ENCODE measurements at places on chromosomes 2 and 18.

GRCh38 chr2:239455436-239456203 is 54.8 kb upstream of the HDAC4 start:
- peak; percentile 27 for DNase-seq

DNA sequence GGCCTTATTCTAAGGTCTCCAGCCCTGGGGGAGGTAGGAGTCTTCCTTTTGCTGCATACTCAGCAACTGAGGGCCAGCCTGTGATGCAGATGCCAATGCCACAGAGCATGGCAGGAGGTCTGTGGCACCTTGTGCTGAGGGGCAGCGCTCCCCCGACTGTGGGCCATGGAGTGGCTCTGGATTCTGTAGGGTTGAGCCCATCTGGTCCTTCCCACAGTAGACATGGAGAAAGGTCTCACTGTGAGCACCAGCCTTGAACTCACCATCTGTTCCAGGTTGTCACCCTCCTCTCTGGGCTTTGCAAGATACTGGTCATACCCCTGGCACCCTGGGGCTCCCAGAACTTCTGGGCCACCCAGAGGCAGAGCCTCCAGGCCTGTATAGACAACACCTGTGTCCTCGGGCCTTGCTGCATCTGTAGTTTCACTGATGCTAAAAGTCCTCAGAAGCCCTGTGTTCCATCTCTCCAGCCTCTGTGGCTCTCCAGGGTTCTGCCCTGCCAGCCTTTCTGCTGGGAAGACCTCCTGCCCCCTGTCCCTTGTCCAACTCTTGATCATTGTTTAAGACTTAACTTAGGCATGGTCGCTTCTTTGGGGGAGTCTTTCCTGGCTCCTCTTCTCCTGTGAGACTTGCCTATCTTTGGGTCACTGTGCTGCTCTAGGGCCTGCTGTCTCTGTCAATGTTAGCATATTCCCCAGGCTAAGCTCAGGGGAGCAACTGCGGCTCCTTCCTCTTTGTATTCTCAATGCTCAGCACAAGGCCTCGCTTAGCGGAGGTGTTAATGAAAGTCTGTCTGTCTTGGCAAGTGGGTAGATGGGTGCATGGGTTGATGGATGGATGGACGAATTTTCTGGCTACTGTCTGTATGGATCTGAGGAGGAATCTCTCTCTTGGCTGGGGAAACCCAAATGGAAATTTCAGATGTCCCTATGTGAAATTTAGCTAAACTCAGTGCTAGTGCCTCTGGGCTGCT is 160.9 kb downstream of the DYSF start:
- no peak for DNase-seq

- no peak for DNase-seq
These were observed 17.0 kb downstream of the SMAD7 start for GRCh38 chr18:48933578-48934414.

DNA sequence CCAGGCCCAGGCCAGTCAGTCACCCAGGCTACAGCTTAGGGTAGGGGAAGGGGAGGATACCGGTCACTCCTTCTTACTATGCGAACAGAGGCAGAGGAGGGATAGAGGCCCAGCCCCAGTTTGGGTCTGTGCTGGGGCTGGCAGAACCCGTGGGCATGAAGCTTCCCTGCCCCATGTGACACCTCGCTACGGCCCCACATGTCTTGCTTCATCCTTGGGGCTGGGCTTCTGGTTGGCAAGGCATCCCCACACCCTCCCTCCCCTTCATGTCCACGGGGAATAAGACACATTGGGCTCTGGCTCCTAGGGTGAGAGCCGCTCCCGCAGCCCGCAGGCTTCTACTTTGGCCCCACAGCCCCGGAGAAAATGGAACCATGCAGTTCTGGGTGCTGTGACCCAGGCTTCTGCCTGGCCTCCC is 32.4 kb downstream of the HS1BP3 start:
- DNase-seq = no peak

DNA sequence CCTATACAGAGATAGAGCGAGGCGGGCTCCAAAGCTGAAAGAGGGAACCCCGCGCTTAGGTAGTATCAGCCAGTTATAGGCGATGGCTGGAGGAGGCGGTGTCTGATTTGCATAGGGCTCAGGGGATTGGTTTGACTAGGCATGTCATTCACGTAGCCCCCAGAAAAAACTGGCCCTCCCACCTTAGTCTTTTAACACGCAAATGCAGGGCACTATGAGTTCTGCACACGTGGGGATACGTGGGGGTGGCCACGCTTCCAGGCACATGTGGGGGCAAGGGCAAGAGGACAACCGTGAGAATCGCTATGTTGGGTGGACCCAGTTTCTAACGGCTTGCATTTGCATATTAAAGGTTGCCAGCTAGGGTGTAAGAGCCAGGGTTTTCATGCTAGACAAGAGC is 56.7 kb upstream of the MSTN start:
- peak; percentile 60 for DNase-seq

DNA sequence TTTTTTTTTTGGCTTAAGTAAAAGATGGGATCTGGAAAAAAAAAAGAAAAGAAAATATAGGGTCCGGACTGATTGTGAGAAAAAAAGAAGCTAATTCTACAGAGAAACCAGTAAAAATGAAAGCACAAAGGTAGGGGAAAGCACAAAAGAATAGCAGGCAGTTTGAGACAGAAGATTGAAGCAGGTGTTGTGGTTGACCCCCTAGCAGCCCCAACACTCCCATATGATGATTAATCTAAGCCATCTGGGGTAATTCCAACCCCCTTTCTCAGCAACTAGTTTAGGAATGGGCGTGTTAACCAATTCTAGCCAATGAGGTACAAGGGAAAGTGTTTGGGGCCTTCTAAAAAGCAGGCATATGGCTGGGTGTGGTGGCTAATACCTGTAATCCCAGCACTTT is 77.0 kb downstream of the MBD2 start:
- DNase-seq = no peak

- no peak for DNase-seq
These were observed 259.8 kb downstream of the LOXHD1 start for GRCh38 chr18:46397174-46397573.

DNA sequence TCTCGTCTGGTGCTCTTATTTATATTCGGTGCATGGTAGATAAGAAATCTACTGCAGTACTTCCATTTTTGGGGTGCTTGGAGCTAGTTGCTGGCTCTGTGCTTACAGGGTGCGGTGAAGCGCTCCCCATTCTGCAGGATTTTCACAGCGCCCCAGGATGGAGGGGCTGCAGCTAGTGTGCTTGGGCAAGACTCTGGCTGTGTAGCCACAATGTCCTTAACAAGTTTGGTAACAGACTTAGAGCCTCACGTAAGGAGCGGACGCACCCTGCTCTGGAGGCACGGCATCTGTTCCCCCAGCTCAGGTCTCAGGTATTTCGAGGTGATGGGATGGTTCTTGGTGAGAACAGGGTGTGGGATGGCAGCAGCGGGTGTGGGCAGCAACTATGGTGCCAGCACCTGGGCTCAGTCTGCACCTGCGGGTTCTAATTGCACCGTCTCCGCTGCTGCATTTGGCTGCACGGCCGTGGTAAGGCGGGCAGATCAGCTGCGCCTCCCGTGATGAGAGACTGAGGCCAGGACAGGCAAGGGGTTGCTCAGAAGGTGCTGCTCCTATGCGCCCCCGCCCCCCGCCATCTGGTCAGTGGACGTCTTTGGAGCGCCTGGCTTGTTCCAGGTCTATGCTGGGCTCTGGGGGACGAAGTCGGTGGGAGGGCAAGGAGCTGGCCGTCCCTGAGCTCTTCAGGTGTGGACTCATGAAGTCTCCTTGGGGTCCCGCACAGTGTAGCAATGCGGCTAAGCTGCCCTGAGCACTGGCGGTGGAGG is 20.1 kb upstream of the ALLC start:
- peak; percentile 43 for DNase-seq

DNA sequence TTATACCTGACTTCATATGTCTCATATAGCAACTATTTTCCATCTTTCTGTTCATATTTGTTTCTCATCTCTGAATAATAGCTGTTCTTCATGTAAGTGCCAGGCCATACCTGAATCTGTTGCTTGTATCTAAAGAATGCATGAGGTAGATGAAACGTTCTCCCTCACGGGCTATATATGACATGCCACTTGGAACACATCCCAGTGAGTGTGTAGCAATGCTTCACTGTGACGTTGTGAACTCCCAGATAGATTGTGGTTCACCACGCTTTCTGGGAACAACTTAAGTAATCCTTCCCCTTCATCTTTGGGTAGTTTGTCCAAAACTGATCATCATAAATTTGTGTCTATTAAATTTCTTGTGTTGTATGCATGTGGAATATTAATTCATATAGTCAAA is 60.1 kb downstream of the RDH14 start:
- DNase-seq = no peak

DNA sequence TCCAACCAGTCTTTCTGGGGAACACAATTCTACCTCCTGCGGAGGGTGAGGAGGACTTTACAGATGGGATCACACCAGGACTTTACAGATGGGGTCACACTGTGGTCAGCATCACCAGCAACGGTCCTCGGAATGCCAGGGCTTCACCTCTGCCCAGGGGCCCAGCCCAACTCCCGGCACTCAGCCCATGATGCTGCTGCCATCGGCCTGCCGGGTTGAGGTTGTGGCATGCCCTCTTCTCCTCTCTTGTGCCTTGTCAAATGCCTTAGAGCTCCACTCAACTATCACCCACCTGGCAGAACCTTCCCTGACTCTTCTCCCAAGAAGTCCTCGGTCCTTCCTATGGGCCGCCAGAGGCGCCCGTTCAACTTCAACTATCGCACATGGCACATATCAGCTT is 166.7 kb downstream of the CTIF start:
- DNase-seq = no peak

DNA sequence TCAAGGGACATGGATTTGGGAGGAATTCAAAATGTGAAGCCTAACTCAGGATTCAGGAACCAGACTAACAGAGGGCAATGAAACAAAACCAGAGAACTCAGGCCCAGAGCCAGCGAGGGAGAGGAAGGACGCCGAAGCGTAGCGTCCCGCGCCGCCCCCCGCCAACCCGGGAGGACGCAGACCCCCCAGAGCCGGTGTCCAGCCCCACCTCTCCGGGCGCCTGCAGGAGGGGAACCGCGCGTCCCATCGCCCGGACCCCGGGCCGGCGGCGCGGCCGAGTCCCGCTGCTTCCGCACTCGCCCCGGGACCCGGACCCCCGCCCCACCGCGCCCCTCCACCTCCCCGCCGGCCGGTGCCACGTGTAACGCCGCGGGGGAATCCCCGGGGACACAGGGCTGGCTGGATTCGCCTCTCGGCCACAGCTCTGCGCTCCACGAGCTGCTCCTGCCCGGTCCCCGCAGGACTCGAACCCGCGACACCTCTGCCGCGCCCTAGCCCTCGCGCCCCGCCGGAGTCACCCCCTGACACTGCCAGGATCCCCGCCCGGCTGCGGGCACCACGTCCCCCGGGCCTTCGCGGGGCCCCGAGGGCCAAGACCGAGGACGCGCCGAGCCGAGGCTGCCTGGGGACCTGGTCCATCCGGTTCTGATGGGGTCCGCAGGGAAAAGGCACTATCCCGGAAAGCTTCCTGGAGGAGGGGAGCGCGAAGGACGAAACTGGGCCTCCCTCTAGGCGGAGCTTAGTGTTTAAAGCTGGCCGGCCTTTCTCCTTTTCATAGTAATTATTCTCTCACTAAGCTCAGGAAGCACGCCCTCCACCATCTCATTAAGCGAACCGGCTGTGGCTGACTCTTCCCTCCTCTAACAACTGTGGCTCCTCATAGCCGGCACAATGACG is 40.4 kb upstream of the FAM124B start:
- no peak for DNase-seq

Data from ecto neural progenitor cell (in vitro differentiated cells).